ENCODE measurements at places on chromosomes 3 and 15. TPM values are rescaled to one million over a fixed set of nuclear protein-coding genes. Genes with fewer than 3 reads are reported as not detected.

DNA sequence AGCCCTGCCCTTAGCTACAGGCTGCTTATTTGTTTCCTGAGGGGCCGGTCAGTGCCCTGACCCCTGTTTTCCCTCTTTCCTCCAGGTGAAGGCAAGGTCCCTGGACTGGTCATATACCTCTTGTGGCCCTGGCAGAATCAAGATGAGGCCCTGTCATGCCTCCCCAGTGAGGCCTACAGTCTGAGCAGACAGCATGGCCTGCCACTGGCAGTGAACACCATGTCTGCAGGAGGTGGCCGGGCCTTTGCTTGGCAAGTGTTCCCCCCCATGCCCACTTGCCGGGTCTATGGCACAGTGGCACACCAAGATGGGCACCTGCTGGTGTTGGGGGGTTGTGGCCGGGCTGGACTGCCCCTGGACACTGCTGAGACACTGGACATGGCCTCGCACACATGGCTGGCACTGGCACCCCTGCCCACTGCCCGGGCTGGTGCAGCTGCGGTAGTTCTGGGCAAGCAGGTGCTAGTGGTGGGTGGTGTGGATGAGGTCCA lies 1.2 kb downstream of the KLHDC8B start:
- H3K4me3 ChIP-seq: no peak overlapping the region
- H3K27ac ChIP-seq: peak overlapping the region; percentile 92
- peaks cover 33% of the 10 kb centered on the region for H3K4me1 ChIP-seq
- H3K27me3 ChIP-seq: no peaks in the 10 kb centered on the region
- H3K36me3 ChIP-seq: no peaks in the 10 kb centered on the region
- DNase-seq: no peak

- DNase-seq: no peak
- H3K4me1 ChIP-seq: peaks cover 10% of the 10 kb centered on the region
- H3K27ac ChIP-seq: no peak overlapping the region
- H3K27me3 ChIP-seq: no peaks in the 10 kb centered on the region
Measured at GRCh38 chr3:177318559-177318958, 121.3 kb upstream of the TBL1XR1 start.

DNA sequence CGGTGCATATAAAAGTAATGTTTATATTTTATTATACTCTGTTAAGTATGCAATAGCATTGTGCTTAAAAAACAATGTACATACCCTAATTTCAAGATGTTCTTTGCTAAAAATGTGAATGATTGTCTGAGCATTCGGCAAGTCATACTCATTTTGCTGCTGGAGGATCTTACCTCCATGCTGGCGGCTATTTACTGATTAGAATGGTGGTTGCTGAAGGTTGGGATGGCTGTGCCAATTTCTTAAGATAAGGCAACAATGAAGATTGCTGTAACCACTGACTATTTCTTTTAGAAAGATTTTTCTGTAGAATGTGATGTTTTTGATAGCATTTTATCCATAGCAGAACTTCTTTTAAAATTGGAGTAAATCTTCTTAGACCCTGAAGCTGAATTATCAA lies 932.7 kb downstream of the ZPLD1 start:
- no peaks in the 10 kb centered on the region for H3K36me3 ChIP-seq
- H3K4me3 ChIP-seq: no peak overlapping the region
- H3K4me1 ChIP-seq: no peaks in the 10 kb centered on the region
- no peak for DNase-seq

DNA sequence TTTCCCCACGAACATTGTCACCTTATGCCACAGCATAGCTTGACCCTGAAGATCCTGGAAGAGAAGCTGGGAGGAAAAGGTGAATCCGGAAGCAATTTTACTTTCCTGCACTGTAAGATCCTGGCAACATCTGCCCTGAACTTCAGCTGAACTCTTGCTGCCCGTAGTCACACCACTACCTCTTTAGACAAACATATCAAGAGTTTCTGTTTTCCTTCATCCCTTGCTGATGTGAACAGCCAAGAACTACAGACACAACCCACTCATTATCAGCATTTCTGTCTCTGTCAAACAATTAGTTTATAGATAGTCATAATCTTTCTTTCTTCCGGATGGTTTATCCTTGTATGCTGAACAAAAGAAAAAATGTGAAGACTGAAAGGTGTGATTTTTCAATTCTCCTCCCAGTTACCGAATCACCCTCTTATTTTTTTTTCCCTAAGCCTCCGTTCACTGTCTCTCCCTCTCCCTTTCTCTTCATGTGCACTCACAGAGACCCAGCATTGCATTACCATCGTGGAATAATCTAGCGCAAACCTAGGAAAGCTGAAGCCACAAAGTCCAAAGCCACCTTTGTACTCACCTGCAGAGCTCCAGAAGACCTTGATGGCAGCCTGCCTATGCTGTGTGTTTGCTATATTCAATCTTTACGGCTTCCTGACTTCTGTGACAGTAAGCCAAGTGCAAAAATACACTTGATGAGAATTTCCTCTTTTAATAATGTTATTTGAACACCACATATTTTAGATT lies 229.2 kb downstream of the CDIN1 start:
- H3K27me3 ChIP-seq: no peaks in the 10 kb centered on the region
- peak overlapping the region; percentile 19 for H3K27ac ChIP-seq
- peaks cover 28% of the 10 kb centered on the region for H3K4me1 ChIP-seq
- H3K36me3 ChIP-seq: no peaks in the 10 kb centered on the region

Gene GPR15
- total RNA-seq: not detected

Gene GOLGA8K
- not detected for total RNA-seq

Gene DLL4
- total RNA-seq: 2.3 TPM

GRCh38 chr3:60013241-60013640 lies 963.4 kb upstream of the CFAP20DC start:
- no peaks in the 10 kb centered on the region for H3K27me3 ChIP-seq
- no peak for DNase-seq
- no peaks in the 10 kb centered on the region for H3K4me1 ChIP-seq
- no peaks in the 10 kb centered on the region for H3K36me3 ChIP-seq
- H3K27ac ChIP-seq: no peak overlapping the region

Data from hepatocyte (in vitro differentiated cells).